ENCODE measurements at places on chromosomes 1 and 21.

GRCh38 chr21:43884012-43884860, 19.2 kb downstream of the AGPAT3 start:
- peak; percentile 36 for DNase-seq

GRCh38 chr1:183653876-183654451, 848 bp upstream of the APOBEC4 start:
- no peak for DNase-seq

DNA sequence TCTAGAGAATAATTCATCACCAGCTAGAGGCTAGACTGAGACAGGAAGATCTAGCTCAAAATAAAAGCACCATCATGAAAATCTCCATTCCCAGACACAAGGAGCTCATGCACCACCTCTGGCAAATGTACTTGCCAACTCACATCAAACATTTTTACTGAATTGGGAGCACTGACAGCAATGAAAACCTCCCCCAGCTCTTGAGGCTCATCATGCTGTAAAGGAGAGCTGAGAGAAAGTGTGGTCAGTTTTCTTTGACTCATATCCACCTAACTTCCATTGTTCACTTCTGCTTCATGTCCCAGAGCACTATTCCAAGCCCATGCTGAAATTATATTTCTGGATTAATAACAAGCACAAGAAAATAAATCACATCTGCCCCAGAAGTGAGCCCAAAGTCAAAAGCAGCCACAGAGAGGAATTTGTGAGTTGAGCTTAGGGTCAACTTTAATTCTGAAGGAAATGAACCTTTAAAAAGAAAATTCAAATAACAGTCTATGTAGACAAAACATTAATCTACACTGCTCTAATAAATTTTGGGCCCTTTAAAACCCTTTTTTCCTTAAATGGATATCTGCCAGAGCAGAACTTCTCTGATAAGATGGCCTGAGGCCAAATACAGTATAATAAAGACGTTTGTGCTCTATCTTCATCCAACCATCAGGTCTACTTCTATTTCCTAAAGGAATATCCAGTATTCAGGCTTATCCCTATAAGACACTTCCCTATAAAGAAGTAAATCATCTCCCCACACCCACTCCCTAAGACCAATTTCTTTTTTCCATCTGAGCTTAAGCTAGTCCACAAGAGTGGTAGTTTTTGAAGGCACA, 85.9 kb upstream of the ADAM30 start:
- DNase-seq: no peak

- no peak for DNase-seq
These were observed 265 bp downstream of the NRDC start for GRCh38 chr1:51878308-51878615.

GRCh38 chr1:145997016-145997717, 788 bp upstream of the TXNIP start:
- DNase-seq: peak; percentile 67

GRCh38 chr1:31944205-31945089, 6.3 kb upstream of the PTP4A2 start:
- peak; percentile 79 for DNase-seq

GRCh38 chr1:28646040-28646439, 2.4 kb upstream of the RNU11 start:
- no peak for DNase-seq

- DNase-seq: no peak
These were observed 9.8 kb downstream of the PDZK1IP1 start for GRCh38 chr1:47179988-47180563.

- DNase-seq: no peak
These were observed 49.2 kb downstream of the SLC37A1 start for GRCh38 chr21:42562816-42563215.

DNA sequence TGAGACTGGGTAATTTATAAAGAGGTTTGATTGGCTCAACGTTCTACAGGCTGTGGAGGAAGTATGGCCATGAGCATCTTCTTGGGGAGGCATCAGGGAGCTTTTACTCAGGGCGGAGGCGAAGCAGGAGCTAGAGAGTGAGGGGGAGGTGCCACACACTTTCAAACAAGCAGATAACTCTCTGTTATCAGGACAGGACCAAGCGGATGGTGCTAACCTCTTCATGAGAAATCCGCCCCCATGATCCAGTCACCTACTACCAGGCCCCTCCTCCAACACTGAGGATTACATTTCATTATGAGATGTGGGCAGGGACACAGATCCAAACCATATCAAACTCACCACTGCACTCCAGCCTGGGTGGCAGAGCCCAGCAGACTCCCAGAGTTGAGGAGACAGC, 11.5 kb upstream of the LRRC47 start:
- DNase-seq: no peak

DNA sequence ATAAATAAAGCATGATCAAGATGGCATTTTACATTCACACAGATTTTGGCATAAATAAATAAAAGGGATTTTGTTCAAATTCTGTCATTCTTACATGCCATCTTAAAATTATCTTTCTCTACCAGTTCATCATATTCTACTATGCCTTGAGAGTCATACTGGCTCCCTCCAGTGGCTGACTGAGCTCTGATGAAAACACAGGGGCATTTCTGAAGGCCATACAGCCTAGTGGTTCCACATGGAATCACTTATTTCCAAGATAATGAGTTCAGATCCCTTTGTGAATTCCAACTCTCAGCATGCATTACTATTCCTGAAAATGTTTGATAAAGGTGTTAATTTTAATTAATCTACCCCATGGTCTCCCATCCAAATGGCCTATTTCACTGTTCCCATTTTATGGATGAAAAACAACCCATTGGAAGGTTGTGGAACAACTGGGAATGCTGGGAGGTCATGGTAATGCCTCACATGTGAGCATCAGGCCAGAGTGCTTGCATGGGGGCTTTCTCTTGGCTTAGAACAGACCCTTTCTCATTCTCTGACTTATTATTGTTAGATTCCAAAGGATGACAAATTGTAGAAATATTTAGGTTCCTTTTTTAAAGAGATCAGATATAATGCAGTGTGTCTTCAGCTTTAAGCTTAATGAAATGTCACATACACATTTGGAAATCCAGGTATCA, 622.4 kb upstream of the PKN2 start:
- DNase-seq: no peak

DNA sequence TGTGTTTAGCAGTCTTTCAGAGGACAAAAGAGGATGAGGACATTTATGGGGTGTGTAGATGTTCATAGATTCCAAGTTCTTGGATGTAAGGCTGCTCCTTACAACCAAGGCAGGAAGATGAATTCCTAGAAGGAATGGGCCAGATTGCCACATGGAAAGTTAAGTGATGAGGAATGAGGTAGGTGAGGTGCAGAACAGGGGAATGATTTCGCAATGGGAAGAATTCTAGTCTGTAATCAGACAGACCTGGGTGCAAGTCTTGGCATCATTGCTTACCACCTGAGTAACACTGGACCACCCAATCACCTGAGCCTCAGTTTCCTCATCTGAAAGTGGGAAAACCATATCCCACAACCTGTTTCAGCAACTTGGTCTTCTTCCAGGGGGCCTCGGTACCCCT, 174.9 kb downstream of the IER5 start:
- no peak for DNase-seq

GRCh38 chr1:108584428-108584856, 24.5 kb downstream of the EEIG2 start:
- peak; percentile 31 for DNase-seq

DNA sequence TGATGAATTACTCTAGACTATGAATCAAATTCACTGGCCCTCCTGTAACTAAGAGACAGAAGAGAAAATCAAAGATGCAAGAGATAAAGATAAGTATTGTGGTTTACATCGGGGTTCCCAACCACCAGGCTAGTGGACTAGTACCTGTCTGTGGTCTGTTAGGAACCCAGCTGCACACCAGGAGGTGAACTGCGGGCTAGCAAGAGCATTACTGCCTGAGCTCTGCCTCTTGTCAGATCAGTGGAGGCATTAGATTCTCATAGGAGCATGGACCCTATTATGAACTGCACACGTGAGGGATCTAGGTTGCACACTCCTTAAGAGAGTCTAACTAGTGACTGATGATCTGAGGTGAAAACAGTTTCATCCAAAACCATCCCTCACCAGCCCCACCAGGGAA, 58.9 kb upstream of the DUSP10 start:
- DNase-seq: no peak

GRCh38 chr1:155250246-155250632, 5.0 kb downstream of the ENTREP3 start:
- DNase-seq: no peak

DNA sequence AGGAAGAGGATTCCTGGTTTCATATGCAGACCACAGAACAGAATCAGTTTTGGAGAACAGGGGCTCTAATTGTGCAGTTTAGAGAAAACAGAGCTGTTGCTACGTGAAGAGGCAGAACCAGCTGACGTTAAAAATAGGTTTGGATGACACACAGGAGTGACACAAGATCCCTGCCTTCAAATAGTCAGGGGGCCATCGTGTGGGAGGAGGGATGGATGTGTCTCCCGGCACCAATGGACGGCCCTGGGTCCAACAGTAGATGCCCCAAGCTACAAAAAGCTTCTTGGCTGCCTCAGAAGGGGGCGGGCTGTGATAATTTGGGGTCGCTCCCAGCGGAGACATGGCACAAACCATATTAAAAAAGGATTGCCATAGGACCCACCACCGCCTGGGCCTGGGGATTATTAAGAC, 87.8 kb downstream of the MRPL37 start:
- DNase-seq: no peak

Measured in CD4-positive, alpha-beta T cell treated with Interleukin-2 at 100 ng/mL for 4 hours (primary cell).